ENCODE measurements at places on chromosomes 2 and 18. TPM values are rescaled to one million over a fixed set of nuclear protein-coding genes. Genes with fewer than 3 reads are reported as not detected.

Gene LYPD6
- total RNA-seq, result 4.1 TPM

Gene ST8SIA3
- 1.2 TPM for total RNA-seq

Gene ZBTB7C
- total RNA-seq, result 0.15 TPM

Gene STARD6
- total RNA-seq, result not detected

Gene KCTD18
- 9.5 TPM for total RNA-seq

Gene NBAS
- 60.2 TPM for total RNA-seq

Gene LOXHD1
- not detected for total RNA-seq

Gene FSHR
- not detected for total RNA-seq

Gene IL36A
- total RNA-seq, result not detected

Gene C2orf15
- total RNA-seq, result 5.6 TPM

Gene CD226
- total RNA-seq, result 0.06 TPM

Gene SLC11A1
- total RNA-seq, result not detected

Gene MAP3K19
- not detected for total RNA-seq

Gene G6PC2
- not detected for total RNA-seq

Gene CFC1
- not detected for total RNA-seq

Gene IMMT
- total RNA-seq, result 71.3 TPM

Gene PLA2R1
- 0.45 TPM for total RNA-seq

Gene GPR35
- total RNA-seq, result 0.74 TPM

Gene TCF23
- total RNA-seq, result 0.03 TPM

Measured in neural progenitor cell (in vitro differentiated cells).